Left hindlimb (tissue), 1 donor: ENCODE measurements at places on chromosomes 13 and 19.
A peak's percentile ranks its signal among the peaks of the same experiment; 100 is the strongest.

DNA sequence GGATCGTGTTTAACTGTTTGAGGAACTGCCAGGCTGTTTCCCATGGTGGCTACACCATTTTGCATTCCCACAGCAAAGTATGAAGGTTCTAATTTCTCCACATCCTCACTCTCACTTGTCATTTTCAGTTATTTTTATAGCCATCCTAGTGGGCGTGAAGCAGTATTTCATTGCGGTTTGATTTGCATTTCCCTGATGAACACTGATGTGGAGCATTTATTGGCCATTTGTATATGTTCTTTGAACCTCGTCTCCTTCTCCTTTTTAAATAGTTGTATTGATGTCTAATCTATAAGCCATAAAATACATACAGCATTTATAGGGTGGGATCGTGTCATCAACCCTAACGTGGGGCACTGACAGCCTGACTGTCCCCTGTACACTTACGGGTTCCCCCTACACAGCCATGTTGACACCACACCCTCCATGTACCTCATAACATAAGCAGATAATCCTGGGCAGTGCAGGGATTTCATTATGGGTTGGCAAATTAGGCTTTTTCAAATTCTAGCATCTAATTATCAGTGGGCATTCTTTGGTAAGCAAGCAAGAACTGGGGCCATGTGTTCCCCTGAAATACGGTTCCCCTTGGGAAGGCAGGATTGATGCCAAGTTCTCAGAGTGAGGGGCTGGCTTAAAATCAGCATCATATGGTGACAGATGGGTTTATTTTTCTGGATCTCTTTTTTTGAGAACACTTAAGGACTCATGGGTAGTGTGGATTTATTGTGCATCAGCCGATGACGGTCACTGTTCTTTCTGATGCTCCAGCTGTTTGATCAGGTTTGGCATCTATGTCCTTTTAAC, 11.6 kb upstream of the ZBTB45 start:
- no peak for DNase-seq

GRCh38 chr19:43476606-43477005, 11.2 kb upstream of the LYPD3 start:
- no peak for DNase-seq

DNA sequence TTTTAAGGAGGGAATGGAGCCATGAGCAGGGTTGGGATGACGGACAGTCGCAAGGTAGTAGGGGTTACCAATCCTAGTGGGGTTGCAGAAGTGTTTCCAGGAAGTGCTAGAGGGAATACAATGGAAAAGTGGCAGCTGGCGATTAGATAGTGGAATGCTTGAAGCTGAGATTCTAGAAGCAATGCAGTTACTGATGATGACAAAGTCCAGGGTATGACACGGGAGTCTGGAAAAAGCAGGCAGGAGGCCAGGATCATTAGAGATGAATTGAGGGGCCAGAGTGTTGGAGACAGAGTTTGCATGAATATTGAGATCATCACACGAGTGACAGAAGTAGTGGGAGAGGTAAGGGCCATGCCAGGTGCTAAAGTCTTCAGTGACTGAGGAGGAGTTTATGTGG, 17.3 kb upstream of the KL start:
- no peak for DNase-seq

GRCh38 chr19:31546205-31546960, 197.1 kb upstream of the TSHZ3 start:
- no peak for DNase-seq

- no peak for DNase-seq
Measured at GRCh38 chr13:90613076-90613795, 734.3 kb upstream of the MIR17HG start.

- no peak for DNase-seq
Measured at GRCh38 chr19:16131648-16132047, 11.8 kb upstream of the HSH2D start.

DNA sequence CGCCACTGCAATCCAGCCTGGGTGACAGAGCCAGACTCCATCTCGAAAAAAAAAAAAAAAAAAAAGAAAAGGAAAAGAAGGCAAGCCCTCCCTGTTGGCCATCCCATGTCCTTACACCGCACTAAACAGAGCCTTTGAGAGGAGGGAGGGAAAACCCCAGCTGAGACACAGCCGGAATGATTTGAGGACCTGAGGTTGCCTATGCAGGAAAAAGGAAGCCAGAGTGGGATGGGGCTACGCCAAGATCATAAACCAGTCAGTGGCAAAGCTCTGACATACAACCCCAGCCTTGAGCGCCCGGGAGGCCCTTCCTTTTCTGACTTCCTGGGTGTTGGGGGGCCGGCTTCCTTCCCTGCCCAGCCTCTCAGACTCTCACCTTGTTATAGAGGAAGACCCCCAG, 12.5 kb upstream of the CHERP start:
- no peak for DNase-seq

DNA sequence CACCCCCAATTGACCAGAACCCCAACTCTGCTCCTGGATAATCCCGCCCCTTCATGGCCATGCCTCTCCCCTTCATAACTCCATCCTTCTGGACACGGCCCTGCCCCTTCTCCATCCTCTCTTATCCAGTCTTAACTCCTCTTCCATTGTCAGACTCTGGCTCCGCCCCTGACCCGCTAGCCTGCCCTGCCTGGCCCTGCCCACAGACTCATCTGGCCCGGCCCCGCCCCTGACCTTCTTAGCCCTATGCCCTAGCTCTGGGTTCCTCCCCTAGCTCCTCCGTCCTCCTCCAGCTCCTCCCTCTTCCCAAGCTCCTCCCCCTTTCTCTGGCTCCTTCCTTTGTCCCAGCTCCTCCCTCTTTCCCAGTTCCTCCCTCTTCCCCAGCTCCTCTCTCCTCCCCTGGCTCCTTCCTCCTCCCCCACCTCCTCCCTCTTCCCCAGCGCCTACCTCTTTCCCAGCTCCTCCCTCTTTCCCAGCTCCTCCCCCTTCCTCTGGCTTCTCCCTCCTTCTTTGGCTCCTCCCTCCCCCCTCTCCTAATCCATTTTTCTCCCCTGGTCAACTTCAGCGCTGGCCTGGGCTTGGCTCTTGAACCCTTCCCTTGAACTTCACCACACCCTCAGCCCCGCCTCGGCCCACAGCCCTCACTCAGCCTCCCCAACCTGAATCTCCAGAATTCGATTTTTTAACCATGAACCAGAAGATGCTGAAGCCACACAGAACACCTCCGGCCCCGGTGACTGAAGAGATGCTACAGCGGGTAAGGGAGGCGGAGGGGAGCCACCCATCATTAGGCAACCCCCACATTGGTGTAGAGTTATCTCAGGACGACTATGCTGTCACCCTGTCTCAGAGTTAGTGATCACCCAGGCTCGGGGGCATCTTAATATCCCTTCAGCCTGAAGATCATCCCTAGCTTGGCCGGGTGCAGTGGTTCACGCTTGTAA, 9.2 kb upstream of the ZNF358 start:
- DNase-seq = no peak

- DNase-seq = no peak
Measured at GRCh38 chr19:17754634-17755442, 3.6 kb downstream of the FCHO1 start.

- peak; percentile 99 for DNase-seq
Measured at GRCh38 chr19:41397086-41398049, at the start of the genes BCKDHA and EXOSC5. BCKDHA (plus strand) TSS chr19:41397818; CDS start chr19:41397828, 10 bp downstream. EXOSC5 (minus strand) TSS chr19:41397359; CDS start chr19:41397328, 31 bp downstream.

DNA sequence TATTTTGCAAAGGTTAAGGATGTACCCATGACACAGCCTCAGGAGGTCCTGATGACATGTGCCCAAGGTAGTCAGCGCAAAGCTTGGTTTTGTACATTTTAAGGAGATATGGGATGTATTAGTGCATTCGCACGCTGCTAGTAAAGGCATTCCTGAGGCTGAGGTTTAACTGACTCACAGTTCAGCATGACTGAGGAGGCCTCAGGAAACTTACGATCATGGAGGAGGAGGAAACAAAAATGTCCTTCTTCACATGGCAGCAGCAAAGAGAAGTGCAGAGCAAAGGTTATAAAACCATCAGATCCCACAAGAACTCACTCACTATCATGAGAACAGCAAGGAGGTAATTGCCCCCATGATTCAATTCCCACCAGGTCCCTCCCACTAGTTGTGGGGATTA, 1017.4 kb downstream of the EFNB2 start:
- no peak for DNase-seq

- peak; percentile 69 for DNase-seq
Measured at GRCh38 chr13:23695711-23696464, 125.7 kb downstream of the TNFRSF19 start.

GRCh38 chr13:107035778-107036177, 467.8 kb upstream of the ARGLU1 start:
- no peak for DNase-seq

GRCh38 chr13:35874704-35875103, 256.5 kb downstream of the DCLK1 start:
- no peak for DNase-seq

- no peak for DNase-seq
Measured at GRCh38 chr13:20435616-20436368, 89.9 kb downstream of the CRYL1 start.

DNA sequence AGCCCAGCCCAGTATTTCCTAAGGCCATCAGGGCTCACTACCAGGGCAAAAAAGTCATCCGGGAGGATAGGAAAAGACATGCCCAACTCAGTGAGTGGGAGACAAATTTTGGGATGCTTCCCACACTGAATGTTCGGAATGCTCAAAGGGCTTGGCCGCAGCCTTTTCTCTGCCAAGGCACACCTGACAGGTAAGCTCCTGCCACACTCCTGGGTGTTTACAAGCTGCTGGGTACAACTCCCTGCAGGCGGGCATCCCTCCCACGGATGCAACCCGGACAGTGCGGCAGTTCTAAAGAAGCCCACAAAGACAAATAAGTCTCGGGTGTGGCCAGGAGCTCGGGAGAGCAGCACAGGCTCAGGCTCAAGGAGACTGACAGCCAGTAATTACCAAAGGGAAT, 28.1 kb downstream of the SLC7A1 start:
- DNase-seq = no peak

- DNase-seq = peak; percentile 47
Measured at GRCh38 chr13:52925251-52925650, 76.8 kb upstream of the PCDH8 start.

- no peak for DNase-seq
Measured at GRCh38 chr19:12047868-12048267, 4.9 kb downstream of the ZNF878 start.

- no peak for DNase-seq
Measured at GRCh38 chr19:19873381-19873780, 7.7 kb downstream of the ZNF253 start.

DNA sequence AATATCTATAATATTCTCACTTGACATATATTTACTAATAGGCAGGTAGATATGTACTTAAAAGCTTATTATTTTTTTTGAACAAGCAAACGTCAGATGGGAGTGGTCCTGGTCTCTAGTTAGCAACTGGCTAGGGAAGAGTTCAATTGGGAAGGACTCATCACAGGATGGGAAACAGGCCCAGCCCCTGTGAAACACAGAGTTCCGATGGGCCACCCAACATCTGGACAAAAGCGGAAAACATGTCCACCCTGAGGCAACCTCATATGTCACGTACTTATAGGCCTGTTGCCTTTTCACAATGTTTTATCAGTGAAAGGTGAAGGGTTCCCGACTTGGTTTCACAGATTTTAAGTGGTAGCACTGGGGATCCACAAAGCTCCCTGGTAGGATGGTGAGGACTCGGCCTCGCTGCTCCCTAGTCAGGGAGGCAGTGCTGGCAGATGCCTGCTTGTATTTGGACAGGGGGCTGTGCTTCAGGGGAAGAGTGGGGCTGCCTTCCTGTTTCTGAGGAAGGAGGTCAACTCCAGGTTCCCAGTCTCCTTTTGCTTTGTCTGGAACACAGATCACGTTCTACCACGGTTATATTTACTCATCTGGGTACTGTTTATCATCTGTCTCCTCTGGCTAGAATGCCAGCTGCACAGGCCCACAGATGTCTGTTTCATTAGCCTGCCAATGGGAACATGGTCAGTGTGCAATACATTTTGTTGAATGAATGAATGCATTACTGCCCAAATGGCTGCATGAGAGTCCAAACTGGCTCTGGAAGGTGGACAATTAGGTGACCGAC, 49.4 kb upstream of the SLC15A1 start:
- no peak for DNase-seq

GRCh38 chr19:36150586-36150985, 1.7 kb downstream of the COX7A1 start:
- no peak for DNase-seq

GRCh38 chr13:34408640-34409039, 533.4 kb upstream of the NBEA start:
- no peak for DNase-seq

GRCh38 chr13:30211745-30212144, 95.6 kb downstream of the KATNAL1 start:
- no peak for DNase-seq

- DNase-seq = peak; percentile 42
Measured at GRCh38 chr13:100611678-100612492, 23.3 kb upstream of the GGACT start.

GRCh38 chr13:50209631-50210030, 194.4 kb downstream of the KCNRG start:
- DNase-seq = no peak

DNA sequence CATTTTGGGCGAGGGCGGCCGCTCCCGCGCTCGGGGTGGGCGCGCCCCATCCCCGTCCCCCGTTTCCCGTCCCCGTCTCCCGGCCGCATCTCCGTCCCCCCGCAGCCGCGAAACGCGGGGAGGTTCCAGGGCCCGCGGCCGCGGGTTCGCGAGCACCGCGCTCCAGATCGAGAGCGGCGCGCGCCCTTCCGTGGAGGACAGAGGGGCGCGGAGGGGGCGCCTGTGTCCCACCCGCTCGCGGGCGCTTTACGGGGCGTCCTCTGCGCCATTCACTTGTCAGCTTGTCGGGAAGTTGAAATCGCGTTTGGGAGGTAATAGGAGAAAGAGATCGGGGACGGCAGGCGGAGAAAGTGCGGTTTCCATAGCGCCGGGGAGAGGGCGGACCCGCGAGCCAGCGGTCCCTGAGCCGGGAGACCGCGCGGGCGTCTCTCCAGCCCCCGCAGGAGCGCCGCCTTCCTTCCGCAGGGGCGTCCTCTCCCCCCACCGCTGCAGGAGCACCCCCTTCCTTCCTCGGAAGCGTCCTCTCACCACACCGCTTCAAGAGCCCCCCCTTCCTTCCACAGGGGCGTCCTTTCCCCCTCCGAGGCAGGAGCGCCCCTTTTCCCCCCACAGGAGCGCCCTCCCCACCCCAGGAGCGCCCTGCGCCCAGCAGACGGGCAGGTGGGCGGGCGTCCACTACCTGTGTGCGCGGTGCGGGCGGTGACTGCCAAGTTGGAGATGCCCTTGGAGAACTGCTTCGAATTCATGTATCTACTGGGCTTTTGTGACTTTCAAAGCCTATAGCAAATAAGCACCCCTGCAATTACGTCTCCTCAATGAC, 962 bp upstream of the IRS2 start:
- DNase-seq = peak; percentile 69

GRCh38 chr19:16586991-16587832, 15.0 kb upstream of the SLC35E1 start:
- DNase-seq = no peak

DNA sequence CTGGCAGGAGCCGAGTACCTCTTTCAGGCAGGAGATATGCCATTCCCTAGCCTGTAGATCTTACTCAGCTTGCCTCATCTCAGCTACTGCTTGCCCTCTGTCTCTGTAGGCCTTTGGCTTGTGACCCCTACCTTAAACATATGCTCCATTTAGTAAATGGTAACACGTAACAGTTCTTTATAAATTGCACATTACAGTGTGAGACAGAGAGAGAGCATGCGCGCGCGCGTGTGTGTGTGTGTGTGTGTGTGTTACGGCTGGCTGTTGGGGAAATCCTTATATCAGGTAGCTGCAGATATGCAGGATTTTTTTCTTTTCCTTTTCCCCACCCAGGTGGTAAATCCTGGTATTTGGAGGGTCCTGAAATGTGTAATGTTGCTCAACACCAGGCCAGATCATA, 4.2 kb downstream of the SPINT2 start:
- DNase-seq = no peak

GRCh38 chr19:954272-954671, 28.4 kb downstream of the ARID3A start:
- no peak for DNase-seq
